ENCODE measurements at places on chromosomes 4 and X.

DNA sequence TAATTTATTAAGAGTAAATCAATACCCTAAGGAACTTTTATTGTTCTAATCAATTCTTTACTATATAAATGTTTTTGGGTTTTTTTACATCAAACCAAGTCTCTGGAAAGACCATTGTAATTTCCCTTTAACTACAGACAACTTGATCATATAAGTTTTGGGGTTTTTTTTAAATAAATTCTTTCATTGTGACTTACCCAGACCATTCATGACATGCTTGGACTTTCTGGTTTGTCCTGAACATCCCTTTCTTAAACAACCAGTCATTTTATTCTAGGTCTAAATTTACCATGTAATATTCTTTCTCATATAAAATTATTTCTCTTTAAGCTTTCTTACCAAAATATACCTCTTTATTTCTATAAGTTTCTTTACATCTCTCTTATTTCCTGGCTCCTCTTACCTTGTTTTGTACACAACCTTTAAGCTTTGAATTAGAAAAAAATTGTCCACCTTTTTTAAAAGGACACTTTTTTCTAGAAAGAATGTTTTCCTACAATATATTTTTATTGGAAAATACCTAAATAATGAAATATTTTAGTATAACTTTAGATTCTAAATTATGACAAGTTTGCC, 8.4 kb downstream of the CNGA1 start:
- no peak for DNase-seq

- no peak for DNase-seq
Measured at GRCh38 chr4:4608214-4608537, 66.3 kb upstream of the STX18 start.

GRCh38 chr4:107006218-107006617, 29.9 kb downstream of the DKK2 start:
- DNase-seq, result no peak

- no peak for DNase-seq
Measured at GRCh38 chr4:21202959-21203358, 502.7 kb downstream of the PACRGL start.

- DNase-seq, result no peak
Measured at GRCh38 chr4:82543131-82543530, 18.7 kb downstream of the TMEM150C start.

GRCh38 chrX:126770179-126770578, 49.4 kb upstream of the PRR32 start:
- no peak for DNase-seq

DNA sequence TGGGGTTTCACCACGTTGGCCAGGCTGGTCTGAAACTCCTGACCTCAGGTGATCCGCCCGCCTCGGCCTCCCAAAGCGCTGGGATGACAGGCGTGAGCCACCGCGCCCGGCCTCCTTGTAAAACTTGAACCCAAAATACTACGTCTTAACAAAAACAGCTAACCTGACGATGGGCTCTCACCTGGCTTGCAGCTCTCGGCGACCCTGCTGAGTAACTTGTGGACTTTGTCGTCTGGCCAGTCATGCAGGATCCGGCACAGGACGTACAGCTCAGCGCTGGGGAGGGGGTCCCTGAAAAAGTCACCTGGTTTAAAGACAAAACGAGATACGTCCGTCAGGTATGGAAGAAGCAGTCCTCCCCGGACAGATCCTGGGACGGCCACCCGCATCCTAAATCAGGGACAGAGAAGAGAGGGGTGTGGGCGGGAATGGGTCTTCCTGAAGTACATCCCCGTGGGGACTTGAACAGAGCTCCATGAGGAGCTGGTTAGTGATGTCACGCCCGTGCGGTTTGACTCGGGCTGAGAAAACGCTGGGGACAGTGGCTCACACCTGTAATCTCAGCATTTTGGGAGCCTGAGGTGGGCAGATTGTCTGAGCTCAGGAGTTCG, 20.7 kb upstream of the SLC25A6 start:
- DNase-seq, result no peak

- DNase-seq, result no peak
Measured at GRCh38 chr4:127370604-127371003, 262.2 kb upstream of the INTU start.

DNA sequence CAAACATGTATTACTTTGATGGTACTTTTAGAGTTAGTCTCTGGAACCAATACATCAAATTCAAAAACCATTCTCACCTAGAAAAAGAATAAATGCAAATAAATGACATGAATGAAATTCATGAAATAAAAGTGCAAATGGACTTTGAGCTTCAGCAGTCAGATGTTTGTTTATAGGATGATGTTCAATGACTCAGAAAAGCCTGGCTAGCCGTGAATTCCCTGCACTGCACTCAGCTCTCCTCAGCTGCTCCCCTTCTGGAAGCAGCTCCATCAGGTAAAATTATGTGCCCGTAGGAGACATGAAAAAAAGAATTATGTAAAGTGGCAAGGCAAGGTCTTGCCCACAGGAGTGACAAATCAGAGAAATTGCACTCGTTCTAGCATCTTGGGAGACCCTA, 390.6 kb downstream of the GPM6A start:
- DNase-seq, result no peak

Data from glutamatergic neuron (in vitro differentiated cells).